ENCODE measurements at places on chromosomes 5 and 9.

DNA sequence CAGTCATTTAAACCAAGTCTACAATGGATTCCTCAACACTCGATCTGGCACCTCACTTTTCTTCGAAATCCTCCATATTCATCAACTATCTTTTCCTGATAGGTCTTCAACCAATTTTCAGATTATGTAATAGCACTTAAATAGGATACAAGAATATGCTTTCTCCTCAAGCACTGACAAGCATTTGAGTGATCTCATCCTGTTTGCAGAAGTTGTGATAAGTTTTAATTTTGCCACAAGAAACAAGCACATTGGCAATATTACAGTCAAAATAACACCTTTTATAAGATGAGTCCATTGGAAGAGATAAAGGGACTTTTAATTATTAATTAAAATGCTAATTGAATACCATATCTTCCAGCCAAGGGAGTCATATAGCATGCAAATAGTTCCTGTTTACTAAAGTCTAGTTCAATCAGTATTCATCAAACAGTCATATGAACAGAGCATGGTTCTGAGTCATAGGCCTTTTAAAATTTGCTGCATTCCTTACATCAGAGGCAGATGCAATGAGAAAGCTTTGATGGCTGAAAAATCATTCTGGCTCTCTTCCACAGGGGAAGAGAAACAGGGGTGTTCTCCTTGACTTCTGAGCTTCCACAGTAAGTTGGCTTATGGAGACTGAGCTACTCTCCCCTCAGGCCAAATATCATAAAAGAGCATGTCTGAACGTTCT lies 32.7 kb upstream of the ZCCHC9 start:
- DNase-seq: no peak

DNA sequence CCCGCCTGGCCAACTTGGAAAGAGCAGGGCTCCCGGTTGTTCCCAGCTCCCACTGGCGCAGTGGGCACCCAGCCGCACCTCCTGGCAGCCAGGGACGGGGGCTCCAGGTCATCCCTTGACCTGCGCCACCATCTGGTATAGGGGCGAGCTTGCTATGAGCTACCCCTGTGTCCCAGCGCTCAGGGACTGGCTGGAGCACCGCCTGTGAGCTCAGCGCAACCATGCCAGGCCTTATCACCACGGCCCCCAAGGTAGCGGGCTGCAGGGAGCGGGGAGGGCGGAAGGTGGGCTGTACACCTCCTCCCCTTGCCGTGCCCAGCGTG lies 15.4 kb upstream of the RASA1 start:
- no peak for DNase-seq

- DNase-seq: no peak
Measured at GRCh38 chr5:126437721-126438120, 14.5 kb downstream of the GRAMD2B start.

GRCh38 chr9:32500768-32501167 lies 25.2 kb downstream of the RIGI start:
- no peak for DNase-seq

- no peak for DNase-seq
Measured at GRCh38 chr5:37836235-37836591, 3.6 kb downstream of the GDNF start.

All from activated naive CD4-positive, alpha-beta T cell (primary cell).